ENCODE measurements at places on chromosomes 6 and 20. TPM values are rescaled to one million over a fixed set of nuclear protein-coding genes. Genes with fewer than 3 reads are reported as not detected.

The COL9A1 gene
- polyA plus RNA-seq: 6.5 TPM

The ZNF165 gene
- 0.83 TPM for polyA plus RNA-seq

GRCh38 chr20:49964964-49965780 lies 17.6 kb upstream of the SNAI1 start:
- DNase-seq: no peak

The VGLL2 gene
- polyA plus RNA-seq: 144 TPM

DNA sequence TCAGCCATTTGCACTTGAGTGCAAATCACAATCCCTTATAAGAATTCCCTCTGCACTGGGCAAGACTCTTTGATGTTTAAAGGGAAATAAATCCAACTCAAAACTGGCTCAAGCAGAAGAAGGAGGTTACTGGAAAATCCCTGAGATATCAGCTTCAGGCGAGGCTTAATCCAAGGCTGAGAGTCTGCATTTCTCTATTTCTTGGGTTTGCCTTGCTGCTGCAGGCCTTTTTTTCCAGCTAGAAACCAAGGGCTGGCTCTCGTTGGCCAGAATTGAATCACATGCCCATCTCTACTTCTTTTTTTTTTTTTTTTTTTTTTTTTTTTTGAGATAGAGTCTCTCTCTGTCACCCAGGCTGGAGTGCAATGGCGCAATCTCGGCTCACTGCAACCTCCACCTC lies 11.7 kb downstream of the HCK start:
- no peak for DNase-seq

The THEMIS gene
- polyA plus RNA-seq: 0.49 TPM

DNA sequence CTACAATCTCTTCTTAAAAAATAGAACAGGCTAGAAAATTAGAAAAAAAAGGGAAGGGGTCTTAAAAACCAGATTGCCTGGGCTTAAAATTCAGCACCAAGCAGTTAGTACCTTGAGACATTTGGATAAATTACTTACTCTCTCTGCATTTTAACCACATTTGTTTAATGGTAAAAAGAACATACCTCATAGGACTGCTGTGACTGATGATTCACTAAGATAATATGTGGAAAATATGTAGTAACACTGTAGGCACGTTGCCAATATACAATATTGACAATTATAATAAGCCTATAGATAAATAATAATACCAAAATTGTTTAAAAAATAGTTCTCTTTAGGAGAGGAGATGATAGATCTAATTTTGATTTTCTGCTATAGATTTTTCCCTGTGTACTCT lies 750.4 kb downstream of the TENT5A start:
- DNase-seq: no peak

DNA sequence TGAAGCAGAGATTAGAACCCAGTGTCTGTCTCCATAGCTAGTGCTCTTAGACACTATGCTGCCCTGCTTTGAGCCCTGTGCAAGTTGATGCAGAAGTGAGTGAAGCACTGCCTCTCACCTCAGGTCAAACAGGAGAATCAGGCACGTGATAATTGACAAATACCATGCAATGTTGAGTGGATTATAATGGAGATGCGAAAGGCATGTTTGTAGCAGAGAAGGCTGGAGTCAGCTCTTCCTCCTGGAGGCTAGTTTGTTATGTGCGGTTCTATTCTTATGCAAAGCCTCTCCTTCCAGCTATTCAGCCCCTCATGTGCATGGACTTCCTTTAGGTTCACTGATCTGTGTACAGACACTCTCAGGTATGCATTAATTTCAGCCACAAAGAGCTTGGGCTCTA lies 108.5 kb downstream of the MANEA start:
- no peak for DNase-seq

DNA sequence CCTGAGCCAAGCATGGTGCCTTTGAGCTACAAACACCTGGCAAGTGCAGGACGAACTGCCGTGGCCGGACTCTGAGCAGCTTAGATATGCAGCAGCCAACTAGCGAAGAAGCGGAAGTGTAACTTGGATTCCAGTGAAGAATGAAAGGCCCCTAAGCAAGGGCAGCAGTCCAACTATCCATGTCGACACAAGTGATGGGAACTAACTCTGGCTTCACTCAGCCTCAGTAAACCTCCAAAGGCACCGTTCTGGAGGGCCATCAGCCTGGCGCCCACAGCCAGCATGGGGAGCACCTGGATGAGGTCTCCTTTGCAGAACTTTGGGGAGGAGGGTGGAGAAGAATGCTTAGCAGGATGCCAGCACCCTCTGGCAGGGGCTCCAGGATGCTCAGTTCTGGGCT lies 78.4 kb upstream of the MLN start:
- peak; percentile 69 for DNase-seq

DNA sequence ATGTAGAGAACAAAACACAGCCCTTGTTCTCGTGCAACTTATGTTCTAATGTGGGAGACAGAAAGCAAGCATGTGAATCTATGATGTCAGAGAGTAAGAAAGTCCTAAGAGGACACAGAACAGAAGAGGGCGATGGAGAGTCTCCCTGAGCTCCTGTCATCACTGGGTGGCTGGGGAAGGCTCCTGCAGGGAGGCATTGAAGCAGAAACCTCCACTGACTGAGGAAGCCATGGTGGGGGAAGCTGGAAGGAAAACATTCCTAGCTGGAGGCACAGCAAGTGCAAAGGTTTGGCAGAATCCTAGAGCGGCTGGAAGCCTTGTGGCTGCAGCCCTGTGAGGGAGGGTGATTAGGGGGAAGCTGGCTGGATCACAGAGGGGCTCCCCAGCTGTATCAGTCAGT lies 248.0 kb downstream of the CDH26 start:
- DNase-seq: no peak

DNA sequence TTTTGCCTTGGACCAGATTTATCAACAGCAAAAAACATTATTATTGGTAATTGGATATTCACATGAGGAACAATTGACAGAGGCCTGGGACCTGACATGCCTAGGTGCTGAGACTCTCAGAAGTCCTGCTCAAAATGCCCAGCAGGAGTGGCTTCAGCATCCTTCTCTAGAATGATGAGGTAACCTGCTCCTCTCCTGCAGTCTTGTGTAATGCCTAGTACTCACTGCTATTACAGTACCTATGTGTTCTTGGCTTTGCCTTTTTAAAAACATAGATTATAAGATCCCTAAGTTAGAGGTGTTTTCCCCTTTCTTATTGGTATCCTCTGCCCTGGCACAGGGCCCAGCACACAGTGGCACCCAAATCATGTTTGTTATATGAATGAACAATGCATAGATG lies 230.9 kb downstream of the PKHD1 start:
- DNase-seq: no peak

The SCGN gene
- not detected for polyA plus RNA-seq

The PSMB1 gene
- 136 TPM for polyA plus RNA-seq

GRCh38 chr6:11772109-11772825 lies 6.3 kb downstream of the ADTRP start:
- DNase-seq: no peak

DNA sequence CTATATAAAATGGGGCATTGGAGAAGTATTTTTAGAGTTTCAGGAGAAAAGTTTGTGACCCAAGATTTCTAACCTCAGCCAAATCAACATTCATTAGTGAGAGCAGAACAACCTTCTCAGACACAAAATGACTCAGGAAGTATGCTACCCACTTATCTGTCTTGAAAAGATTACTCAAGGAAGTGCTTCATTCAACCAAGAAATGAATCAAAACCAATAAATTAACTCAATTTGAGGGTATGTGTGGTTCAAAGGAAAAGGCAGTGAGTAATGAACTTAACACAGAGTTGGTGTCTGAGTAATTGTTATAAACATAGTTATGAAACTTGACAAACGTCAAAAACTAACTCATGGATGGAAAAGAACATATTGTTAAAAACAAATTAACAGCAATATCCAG lies 227.6 kb downstream of the HAO1 start:
- DNase-seq: no peak

- DNase-seq: peak; percentile 63
These were observed 18.1 kb downstream of the TUBB2B start for GRCh38 chr6:3209114-3210023.

DNA sequence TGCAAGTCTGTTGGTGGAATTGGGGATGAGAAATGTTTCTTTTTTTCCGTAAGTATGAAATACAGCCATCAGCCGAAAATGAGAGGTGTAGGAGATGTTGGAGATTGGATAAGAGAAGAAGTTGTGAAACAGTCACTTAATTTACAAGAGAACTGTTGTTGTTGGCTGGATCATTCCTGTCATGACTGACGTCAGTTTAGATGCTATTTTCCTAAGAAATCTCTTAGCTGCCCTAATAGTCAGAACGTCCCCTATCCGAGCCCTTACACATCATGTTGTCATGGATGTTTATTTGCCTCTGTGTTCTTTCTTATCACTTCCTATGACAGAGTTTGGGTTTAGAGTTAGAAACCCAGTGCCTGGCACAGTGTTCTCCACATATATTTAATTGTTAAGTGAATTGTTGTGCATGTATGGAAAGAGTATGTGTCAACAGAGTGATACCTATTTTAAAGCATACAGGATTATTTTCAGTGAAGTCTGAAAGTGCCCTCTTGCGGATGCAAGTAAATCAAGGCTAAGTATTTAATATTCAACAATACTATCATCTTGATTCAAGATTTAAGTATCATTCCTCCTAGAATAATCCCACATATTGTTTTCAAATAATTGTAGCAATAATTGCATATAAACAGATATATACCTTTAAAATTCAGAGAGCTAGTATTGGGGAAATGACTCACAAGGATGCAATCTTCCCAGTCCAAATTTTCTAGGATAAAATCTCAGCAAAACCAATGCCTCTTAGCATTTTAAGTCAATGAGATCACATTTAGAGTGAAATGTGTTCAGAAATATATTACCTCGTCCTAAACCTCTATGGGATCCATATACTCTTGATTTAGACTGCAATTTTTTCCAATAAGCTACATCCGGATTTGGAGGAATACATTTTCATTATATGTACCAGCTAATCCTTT lies 309.9 kb upstream of the NOX3 start:
- DNase-seq: no peak

DNA sequence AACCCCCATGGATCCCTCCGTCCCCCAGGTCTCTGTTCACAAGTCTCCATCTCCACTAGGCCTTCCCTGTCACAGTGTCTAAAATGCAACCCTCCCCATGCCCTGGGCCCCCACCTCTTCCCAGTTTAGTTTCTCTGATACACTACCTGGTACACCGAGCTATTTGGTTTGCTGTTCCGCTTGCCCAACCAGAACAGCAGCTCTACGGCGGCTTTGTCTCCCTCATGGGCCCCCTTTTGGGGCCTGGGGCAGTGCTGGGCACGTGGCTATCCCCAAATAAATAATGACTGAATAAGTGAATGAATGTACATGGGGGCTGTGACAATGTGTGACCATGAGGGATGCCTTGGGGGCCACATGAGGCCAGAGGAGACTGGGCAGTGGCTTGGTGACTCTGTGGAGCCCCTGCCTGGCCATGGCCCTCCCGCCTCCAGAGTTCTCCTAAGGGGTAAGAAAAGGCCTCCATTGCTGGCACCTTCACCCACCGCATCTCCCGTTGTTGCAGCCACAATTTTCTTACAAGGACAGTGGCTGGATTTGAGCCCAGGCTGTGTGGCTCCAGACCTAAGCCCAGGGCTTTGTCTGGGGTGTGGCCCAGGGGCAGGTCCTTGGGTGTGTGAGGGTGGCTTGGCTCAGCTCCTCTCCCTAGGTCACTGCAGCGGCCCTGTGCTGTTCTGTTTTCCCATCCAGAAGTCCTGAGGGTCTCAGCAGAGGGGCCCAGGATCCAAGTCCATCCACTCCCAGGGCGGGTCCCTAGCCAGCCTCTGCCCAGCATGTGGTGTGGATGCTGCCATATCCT lies 408.5 kb upstream of the SULF2 start:
- no peak for DNase-seq

- no peak for DNase-seq
These were observed 3.3 kb downstream of the PCIF1 start for GRCh38 chr20:45937765-45938164.

- no peak for DNase-seq
These were observed 14.2 kb upstream of the SLC22A7 start for GRCh38 chr6:43283905-43284304.

- DNase-seq: peak; percentile 49
These were observed 169.0 kb downstream of the FOXC1 start for GRCh38 chr6:1778686-1779235.

- DNase-seq: peak; percentile 36
These were observed 59.6 kb downstream of the ZNF831 start for GRCh38 chr20:59223182-59223601.

- no peak for DNase-seq
These were observed 99.3 kb downstream of the PHF3 start for GRCh38 chr6:63734923-63735322.

- no peak for DNase-seq
These were observed 16.2 kb upstream of the RNF39 start for GRCh38 chr6:30091577-30092381.

GRCh38 chr6:12490904-12491571 lies 200.9 kb downstream of the EDN1 start:
- no peak for DNase-seq

The C20orf141 gene
- not detected for polyA plus RNA-seq

GRCh38 chr6:4903751-4904370 lies 100.0 kb downstream of the RPP40 start:
- no peak for DNase-seq

DNA sequence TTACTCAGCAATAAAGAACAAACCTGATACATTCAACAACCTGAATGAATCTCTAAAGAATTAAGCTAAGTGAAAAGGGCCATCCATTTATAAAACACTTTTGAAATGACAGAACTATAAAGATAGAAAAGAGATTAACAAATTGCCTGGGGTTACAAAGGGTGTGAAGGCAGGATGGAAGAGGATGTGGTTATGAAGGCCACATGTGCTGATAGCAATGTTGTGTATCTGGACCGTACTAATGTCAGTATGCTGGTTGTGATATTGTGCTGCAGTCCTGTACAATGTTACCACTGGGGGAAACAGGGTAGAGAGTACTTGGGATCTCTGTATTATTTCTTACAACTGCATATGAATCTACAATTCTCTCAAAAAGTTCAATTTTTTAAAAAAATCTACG lies 36.4 kb downstream of the ELOVL5 start:
- DNase-seq: no peak

DNA sequence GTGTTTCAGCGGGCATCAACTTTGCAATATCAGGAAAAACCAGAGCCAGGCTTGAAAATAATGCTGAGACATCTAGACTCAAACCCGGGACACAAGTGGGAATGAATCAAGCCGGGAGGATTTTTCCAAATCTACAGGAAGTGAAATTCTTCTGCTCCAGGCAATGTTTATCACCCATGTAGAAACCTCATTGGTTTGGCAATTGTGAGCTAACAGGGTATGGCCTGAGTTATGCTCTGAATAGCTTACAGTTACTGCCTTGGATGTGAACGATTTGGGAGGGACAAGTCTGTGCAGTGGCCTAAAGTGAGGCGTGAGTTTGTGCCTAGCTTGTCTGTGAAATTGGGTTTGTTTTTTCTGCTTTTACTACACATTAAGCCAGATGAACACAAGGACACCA lies 87.4 kb downstream of the PCSK2 start:
- DNase-seq: no peak

GRCh38 chr6:111769365-111770152 lies 103.7 kb downstream of the FYN start:
- DNase-seq: no peak

DNA sequence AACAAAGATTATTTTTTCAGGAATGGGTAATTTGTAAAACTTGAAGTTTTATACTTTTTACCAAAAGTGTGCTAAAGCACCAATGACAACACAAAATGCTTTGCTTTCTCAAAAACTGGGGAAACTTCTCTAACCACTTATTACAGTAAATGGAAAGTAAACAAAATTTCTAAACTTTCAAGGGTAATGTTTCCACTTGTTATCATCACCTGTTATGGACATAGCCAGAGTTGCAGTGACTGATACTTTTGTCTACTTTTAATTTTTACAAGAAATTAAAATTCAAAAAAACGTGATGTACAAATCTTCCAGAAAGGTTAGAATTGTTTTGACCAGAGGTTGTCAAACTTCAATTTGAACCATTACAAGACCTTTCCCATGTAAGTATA lies 99.9 kb downstream of the JAG1 start:
- DNase-seq: no peak

The SMLR1 gene
- 0.09 TPM for polyA plus RNA-seq
